Activated naive CD4-positive, alpha-beta T cell treated with anti-CD3 and anti-CD28 coated beads, Interleukin-2, amount 10 ng/mL, durations not matched to agents 7 days and 5 days (primary cell): ENCODE measurements at places on chromosomes 13 and 19.

- DNase-seq, result no peak
These were observed at the start of gene GRIK5 for GRCh38 chr19:42069619-42070351. Gene GRIK5, minus strand, starts transcription at chr19:42070206. Its CDS starts 4,436 bp downstream, at chr19:42065770.

DNA sequence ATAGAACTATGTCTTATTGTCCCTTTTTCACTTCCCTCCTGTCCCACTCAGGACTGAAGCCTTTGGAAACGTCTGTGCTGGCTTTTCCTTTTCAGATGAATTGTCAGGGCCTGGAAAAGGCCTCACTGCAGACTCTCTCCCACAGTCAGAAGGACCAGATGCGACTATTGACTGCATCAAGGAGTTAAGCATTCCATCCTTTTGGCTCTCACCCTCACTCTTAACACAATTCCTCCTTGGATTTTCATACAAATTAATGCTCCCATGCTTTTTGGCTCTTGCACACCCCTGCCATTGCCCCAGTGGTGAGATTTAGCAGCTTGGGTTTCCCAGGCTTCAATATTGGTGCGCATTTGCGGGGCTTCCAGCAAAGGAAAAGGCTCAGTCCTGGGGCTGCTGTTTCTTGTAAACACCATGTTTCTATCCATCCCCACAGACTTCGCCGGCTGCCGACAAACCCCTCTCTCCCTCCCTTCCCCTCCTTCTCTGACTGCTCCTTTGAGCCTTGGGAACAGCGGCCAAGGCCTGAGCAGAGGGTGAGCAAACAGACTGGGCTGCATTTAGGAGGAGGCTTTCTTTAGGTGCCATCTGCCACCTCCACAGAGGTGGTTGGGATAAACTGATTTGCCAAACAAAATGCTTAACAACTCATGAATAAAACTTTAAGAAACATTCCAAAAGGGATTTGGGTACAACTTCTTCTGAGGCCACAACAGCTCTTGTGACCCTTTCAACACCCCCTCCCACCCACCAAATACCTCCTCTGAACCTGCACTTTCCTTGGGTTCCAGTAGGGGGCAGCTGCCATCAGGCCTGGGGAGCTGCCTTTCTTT, 48.6 kb upstream of the PCDH8 start:
- no peak for DNase-seq

GRCh38 chr13:37306778-37307544, 201.5 kb upstream of the CSNK1A1L start:
- DNase-seq, result no peak

- no peak for DNase-seq
These were observed 7.4 kb upstream of the PPP5C start for GRCh38 chr19:46339446-46339845.

- no peak for DNase-seq
These were observed 110.9 kb upstream of the CSNK1A1L start for GRCh38 chr13:37216331-37216730.

GRCh38 chr19:5799247-5800241, 5.3 kb upstream of the NRTN start:
- no peak for DNase-seq

DNA sequence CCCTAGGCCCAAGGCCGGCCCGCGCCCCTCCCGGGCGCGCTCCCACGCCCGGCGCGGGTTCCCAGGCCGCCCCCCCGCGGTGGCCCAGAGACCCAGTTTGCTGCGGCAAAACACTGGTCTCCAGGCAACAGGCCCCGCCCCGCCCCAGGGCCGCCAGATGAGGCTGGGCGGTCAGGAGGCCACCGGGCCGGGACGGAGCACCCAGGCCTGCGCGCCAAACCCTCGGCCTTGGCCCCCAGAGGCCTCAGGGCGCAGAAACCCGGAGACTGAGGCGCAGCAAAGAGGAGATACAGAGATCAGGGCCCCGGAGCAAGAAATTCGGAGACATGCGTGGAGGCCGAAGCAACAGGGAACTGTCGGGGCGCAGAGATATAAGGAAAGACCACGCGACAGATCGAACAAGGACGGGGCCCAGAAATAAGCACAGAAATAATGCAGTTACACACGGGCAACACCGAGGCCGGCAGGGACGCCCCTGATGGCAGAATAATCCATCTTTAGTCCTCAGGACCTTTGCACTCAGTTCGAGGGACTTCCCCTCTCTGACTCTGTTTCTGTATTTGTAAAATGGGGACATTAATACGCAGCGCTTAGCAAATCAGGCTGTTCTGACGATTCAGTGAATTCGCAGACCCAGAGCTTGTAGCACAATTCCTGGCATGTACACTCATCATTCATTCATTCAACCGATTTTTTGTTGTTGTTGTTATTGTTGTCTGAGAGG, 20.8 kb upstream of the ERCC1 start:
- DNase-seq, result peak; percentile 86

DNA sequence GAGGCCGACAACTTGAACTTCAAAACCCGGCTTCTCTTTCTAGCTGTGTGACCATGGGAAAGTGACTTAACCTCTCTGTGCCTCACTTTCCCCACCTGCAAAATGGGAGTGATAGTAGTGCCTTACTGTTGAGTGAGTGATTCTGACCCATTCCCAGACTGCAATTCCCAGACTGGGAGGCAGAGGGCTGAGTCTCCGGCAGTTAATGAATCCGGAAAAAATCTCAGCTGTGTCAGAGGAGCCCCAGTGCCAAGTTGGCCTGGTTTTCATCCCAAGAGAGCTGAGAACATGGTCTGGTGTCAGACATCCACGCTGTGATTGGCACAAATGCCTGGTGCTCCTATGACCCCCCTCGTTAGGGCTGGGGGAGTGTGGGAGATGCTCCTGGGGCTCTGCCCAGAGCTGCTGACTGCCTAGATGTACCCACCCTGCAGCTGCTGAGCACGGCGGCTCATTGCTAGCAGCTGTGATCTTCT, 50.0 kb downstream of the PIN1 start:
- DNase-seq, result no peak

DNA sequence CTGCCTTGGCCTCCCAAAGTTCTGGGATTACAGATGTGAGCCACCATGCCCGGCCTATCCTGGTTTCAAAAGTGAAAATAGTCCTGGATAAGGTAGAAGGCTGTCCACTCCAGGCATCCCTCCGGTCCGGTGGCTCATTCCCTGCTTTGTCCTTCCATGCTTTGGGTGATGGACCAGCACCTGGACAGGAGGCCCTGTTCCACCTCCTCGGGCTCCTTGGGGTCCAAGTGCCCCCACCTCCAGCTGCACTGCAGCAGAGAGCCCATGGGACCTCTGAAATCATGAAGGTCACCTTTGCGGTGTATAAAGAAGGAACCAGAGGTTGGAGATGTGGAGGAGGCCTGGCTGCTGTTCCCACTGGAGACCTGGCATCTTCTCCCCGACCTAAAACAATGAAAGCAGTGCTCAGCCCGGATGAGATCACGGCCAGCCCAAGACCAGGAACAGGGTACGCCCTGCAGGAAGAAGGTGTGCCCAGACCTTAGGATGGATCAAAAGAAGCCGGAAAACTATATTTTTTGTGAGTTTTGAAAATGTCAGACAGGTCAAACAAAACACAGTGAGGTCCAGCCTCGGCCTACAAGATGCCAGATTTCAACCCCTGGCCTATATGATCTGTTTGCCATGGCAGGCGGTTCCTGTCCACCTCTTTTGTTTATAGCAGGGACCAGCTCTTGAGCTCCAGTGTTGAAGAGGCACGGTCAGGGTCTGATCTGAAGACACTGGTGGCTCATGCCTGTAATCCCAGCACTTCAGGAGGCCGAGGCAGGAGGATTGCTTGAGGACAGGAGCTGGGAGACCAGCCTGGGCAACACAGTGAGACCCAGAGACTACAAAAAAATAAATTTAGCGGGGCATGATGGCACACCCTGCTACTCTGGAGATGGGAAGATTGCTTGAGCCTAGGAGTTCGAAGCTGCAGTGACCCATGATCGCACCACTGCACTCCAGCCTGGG, 5.8 kb downstream of the LSR start:
- no peak for DNase-seq

DNA sequence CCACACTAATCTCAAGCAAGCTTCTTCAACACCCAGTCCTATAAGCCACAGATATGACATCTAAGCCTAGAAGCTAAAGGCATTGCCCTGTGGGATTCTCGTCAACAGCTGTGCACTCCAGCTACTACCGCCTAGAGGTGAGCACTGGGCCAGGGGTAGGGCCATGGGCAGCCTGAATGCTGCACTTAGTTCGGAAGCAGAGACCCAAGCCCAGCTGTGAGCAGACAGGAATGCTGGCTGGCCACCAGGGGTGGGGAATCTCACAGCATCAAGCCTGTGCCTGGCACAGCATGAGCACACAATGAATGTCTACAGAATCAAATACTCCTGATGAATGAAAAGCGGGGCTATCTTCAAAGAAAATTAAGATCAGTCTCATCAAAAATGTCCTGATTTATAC, 167.5 kb upstream of the UBL3 start:
- DNase-seq, result no peak

DNA sequence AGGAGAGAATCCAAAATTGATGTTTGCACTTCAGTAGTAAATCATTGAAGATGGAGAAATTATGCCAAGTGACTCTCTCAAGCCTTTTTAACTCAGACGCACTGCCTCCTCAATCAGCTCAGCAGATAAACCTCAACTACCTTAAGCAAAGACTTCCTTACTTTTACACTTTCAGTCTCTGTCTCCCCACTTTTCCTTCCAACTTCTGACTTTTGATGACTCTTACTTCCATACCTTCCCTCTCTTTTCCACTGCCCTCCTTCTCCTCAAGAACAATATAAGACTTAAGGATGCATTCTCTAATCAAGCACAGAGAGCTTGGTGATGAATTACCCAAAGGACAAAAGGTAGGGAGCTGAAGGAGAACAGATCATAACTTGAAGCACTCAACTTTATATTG, 4.8 kb upstream of the DACH1 start:
- no peak for DNase-seq

DNA sequence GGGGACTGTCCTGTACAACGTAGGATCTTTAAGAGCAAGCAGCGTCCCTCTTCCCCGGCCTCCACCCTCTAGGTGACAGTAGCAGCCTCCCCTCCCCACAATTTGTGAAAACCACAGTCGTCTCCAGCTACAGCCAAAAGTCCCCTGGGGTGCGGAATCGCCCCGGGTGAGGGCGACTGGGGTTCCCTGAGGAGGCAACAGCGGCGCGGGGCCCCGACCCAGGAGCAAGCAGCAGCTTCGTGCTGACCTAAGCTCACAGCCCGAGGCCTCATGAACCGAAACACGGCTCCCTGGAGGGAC, 322 bp downstream of the ZNF558 start:
- no peak for DNase-seq

GRCh38 chr19:868458-869244, 9.2 kb downstream of the CFD start:
- no peak for DNase-seq

- DNase-seq, result no peak
These were observed 220.9 kb downstream of the FOXO1 start for GRCh38 chr13:40445557-40445990.

DNA sequence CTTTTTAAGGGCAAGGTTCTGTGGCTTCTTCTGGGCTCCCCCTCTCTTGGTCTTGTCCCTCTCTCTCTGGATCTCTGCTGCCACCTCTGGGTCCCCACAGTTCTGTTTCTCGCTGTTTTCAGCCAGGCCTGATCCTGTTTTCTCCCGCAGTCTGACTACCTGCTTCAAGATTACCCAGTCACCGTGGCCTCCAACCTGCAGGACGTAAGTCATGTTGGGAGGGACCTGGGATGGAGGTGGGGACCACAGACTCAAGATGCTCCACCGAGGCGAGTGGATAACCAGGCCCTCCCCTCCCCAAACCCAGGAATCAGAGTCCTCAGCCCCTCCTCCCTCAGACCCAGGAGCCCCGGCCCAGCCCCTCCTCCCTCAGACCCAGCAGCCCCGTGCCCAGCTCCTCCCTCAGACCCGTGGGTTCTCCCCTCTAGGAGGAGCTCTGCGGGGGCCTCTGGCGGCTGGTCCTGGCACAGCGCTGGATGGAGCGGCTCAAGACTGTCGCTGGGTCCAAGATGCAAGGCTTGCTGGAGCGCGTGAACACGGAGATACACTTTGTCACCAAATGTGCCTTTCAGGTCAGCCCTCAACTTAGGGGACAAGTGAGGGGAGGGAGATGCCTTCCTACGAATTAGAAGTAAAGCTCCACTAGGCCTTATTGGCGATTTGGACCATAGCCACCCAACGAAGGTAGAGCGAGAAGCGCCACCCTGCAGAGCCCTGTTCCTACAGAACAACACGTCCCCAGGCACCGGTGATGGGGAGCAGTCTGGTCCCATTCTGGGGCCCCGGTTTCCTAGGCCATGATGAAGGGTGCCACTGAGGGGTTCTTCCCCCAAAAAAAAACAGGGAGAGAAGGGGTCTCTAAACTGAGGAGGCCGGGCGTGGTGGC, 2.2 kb downstream of the FLT3LG start:
- peak; percentile 89 for DNase-seq

DNA sequence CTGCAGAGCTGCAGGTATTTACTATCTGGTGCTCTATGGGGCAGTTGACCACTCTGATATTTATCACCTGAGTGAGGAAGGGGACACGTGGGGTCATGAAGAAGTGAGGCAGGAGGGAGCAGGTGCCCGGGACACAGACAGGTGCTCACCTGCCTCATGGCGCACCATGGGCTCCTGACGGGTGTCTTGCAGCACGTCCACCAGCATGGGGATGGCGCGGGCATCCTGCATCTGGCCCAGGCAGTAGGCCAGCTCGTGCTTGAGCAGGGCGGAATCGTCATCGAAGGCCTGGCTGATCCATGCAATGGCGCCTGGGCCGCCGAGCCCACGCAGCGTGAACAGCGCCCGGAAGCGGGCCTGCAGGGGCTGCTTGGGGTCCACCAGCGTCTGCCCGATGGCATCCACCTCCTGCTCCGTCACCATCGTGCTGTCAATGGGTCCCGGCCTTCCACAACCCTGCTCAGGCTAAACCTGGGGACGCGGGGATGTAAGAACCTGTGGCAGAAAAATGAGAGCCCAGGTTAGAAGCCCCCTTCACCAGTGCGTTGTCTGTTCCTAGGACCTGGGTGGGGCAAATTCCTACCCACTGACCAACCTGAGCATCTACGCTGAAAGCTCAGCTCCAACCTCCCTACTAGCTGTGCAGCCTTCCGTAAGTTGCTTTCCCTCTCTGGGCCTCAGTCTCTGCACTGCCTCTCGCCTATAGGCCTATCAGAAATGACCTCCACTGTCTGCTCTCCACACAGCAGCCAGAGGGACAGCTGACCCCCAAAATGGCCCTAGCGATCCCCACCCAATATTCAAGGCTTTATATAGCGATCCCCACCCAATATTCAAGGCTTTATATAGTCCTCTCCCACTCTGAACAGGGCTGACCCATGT, 3.8 kb downstream of the DOHH start:
- no peak for DNase-seq

DNA sequence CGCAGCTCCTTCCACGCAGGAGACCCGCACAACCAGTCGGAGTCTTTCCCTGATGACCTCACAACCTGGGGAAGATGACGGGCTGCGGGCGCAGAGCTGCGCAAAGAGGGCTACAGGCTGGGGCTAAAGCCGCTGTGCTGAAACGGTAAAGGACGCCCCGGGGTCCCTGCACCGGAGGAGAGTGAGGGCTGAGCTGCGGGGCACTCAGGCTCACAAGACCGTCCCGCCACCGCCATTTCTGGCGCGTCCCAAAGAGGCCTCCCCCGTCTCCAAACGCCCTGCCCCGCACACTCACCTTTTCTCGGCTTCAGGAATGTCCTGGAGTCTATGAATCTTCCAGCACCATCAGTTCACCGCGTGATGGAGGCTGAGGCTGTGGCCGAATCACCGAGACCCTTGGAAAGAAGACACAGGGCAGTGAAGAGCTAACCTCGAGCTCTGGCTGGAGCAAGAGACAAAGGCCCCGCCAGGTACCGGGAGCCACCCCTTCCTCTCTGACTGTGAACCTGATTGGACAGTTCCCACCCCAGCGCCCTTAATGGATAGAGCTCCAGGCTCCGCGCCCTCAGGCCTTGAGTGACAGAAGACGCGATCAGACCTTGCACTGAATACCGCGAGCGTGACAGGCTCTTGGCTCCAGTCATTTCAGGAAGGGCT, 41.8 kb upstream of the ZNF429 start:
- peak; percentile 71 for DNase-seq
